ENCODE measurements at places on chromosomes 4 and X. TPM values are rescaled to one million over a fixed set of nuclear protein-coding genes. Genes with fewer than 3 reads are reported as not detected.
A peak's percentile ranks its signal among the peaks of the same experiment; 100 is the strongest.

GRCh38 chr4:108589961-108590360 lies 30.4 kb upstream of the RPL34 start:
- DNase-seq, result no peak

DNA sequence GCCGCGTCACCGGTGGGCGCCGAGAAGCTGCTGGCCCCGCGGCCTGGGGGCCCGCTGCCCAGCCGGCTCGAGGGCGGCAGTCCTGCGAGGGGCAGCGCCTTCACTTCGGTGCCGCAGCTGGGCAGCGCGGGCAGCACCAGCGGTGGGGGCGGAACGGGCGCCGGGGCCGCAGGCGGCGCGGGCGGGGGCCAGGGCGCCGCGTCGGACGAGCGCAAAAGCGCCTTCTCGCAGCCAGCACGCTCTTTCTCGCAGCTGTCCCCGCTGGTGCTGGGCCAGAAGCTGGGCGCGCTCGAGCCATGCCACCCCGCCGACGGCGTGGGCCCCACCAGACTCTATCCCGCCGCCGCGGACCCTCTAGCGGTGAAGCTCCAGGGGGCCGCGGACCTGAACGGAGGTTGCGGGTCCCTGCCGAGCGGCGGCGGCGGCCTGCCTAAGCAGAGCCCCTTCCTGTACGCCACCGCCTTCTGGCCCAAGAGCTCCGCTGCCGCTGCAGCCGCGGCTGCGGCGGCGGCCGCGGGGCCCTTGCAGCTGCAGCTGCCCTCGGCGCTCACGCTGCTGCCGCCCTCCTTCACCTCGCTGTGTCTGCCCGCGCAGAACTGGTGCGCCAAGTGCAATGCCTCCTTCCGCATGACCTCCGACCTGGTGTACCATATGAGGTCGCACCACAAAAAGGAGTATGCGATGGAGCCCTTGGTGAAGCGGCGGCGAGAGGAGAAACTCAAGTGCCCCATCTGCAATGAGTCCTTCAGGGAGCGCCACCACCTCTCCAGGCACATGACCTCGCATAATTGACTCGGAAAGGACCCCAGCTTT lies 5.6 kb downstream of the PRDM8 start:
- DNase-seq, result no peak

DNA sequence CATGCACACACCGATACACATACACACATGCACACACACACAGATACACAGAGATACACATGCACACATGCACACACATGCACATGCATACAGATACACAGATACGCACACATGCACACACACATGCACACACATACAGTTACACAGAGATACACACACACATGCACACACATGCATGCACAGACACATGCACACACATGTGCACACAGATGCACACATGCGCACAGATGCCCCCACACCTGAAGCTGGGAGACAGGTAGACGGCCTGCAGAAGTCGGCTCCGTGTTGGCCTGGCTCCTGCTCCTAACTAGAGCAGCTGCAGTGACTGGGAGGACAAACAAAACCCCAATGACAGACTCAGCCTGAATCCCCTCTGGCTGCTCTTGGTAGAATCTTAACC lies 46.8 kb downstream of the PSAPL1 start:
- DNase-seq, result peak; percentile 38

GRCh38 chr4:138003248-138003647 lies 238.9 kb downstream of the SLC7A11 start:
- no peak for DNase-seq

GRCh38 chrX:49106930-49107329 lies 16.6 kb downstream of the GPKOW start:
- DNase-seq, result no peak

DNA sequence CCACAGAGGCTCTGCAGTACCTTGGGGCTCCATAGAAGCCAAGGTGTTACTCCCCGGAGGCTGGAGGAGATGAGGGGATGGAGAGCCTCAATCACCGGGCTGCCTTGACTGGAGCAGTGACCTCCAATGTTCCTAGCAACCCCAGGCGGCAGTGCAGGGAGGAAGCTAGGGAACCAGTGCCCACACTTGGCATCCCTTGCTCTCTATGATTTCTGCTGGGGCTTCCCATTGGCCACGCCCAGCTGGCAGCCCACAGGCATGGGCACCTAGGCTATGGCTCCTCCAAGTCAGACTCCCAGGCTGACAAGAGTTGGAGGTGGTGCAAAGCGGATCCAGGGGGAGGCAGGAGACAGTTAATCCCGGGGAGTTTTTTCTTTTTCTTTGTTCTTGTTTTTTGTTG lies 229.7 kb downstream of the EVC2 start:
- DNase-seq, result no peak

GRCh38 chrX:155953055-155953454 lies 44.4 kb upstream of the IL9R start:
- no peak for DNase-seq

DNA sequence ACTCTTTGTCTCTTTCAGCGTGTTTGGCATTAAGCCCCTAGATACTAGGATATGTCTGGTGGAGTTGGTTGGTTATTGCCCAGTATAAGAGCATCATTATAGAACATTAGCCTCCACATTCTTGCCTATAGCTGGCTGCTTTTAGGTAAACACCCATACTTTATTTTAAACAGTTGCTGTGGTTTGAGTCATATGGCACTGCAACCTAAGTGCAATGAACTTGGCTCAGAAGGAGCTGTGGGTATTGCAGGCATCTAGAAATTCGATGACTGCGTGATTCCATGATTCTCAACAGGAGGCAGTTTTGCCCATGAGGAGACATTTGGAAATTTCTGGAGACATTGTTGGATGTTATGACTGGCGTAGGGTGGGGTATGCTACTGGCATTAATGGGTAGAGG lies 49.5 kb downstream of the DCLK2 start:
- DNase-seq, result no peak

Gene HEPH
- total RNA-seq, result 38.8 TPM

Gene ZDHHC15
- total RNA-seq, result 6.4 TPM

Gene ZNF732
- total RNA-seq, result not detected

Gene FRAS1
- total RNA-seq, result 0.75 TPM

All from ascending aorta (tissue), 2 donors.